SW 1271 (cell line): ENCODE measurements at places on chromosomes 5 and 9.

DNA sequence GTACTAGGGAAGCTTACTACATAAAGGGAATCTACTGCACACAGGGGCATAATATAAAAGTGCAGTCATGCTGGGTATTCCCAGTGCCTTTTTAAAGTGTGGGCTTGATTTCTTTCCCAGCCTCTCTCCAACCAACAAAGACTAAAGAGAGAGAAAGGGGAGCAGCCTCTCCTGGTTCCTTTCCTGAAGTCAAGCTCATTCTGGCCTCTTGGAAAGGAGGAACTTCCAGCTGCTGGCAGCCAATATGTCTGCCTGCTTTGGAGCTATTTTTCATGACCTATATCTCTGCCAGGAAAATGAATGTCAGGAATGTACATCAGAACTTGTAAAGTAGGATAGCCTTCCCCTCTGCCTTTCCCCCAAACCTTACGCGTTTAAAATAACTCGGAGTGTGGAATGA lies 57.1 kb downstream of the RAB3C start:
- no peak for DNase-seq

DNA sequence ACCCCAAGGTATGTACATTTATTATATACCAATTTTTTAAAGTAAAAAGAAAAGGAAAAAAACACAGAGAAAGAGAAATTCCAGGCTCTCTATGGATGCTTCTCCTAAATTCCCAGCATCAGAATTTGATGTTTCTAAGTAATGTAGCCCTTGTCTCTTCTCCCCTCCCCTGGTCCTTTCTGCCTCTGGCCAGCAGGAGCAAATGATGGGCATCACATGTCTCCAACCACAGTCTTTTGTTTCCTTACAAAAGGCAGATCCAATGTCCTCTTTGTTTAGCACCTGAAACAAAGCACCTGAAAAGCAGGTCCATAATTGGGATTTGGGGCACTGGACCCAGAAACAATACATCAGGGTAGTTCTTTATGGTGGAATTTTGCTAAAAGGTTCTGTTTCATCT lies 50.4 kb upstream of the APC start:
- no peak for DNase-seq

DNA sequence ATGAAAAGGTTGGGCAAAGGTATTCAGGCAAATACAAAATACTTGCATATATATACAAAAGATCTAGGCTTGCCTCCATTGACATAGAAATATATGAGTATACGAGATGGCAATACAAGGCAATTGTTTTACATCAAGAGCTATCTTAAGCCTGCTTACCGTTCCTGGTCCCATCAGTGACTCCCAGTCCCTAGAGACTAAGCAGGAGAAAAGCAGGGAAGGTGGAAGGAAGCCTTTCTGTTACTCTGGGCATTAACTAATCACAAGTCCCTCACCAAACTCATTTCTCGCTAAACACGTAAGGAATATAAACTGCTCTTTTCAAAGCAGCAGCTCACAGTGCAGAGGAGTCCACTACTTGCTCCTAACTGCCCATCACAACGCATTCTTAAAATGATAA lies 125.2 kb downstream of the ZNF608 start:
- DNase-seq = no peak

- no peak for DNase-seq
These were observed 49.2 kb downstream of the ESM1 start for GRCh38 chr5:54936201-54936600.

- DNase-seq = no peak
These were observed 52.7 kb downstream of the ALG2 start for GRCh38 chr9:99169086-99169485.

- DNase-seq = no peak
These were observed 302.8 kb downstream of the EBF1 start for GRCh38 chr5:158796812-158797497.

DNA sequence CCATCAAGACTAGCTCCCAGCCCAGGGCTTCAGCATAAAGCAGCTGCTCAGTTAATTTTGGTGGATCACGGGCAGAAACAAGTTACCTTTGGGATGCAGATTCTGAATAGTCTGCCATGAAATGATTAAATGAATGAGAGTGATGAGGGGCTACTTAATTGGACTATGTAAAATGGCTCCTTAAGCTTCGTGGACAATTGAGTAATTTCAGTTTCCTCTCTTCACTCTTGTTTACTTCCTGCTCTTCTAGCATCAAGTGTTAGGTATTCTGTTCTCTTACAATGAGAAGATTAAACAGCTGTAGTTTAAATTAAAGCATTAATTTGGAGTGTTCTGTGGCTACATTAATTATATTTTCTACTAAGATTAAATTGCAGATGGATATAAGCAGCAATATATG lies 28.1 kb downstream of the PIK3R1 start:
- DNase-seq = no peak

GRCh38 chr5:143354025-143354424 lies 49.5 kb downstream of the NR3C1 start:
- no peak for DNase-seq

DNA sequence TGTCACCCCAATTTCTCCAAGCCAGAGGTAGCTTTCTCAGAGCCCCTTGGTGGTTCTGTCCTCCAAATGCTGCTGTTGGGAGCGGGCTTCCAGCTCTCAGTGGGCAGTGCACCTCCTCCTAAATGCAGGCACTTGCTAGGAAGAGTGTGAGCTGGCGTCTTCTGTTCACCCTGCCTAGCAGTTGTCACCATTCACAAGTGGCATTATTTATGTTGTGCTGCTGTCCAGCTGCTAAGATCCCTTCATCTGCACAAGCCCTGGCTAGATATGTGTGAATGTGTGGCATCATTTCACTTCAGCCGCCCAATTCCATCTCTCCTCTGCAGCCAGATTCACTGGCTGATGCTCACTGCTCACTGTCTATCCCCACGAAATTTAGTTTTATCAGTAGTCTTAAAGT lies 43.7 kb downstream of the SLC36A1 start:
- no peak for DNase-seq

- no peak for DNase-seq
These were observed 723 bp downstream of the PPP1R26 start for GRCh38 chr9:135480071-135480939.

DNA sequence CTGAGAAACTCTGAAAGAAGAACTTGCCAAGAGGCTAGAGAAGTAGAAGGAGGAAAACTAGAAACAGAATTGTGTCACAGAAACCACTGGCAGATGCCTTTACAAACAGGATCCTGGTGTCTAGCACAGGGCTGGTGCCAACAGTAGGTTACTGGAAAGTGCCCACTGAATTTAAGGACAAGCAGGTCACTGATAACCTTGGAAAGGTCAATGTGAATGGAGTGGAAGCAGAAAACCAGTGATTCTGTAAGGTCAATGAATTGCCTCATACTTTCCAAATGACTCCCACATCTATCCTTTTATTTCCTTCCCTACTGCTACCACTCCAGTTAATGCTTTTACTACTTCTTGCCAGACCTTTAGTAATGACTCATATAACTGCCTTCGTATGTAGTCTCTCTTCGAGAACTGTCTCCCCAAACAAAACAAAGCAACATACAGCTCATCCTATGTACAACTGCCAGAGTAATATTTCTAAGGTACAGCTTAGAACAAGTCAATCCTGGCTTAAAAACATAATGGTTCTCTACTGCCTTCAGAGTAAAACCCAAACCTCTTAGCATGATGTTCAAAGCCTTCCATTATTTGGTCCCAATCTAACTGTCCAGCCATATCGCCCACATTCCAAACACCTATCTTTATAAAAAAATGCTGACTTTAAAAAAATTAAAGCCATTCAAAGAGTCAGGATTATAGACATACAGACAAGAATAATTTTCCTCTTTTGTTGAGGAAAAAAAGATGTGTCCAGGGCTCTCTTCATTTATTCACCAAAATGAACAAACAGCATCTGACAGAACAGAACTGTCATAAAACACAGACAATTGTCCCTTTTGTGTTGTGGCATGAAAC lies 52.5 kb downstream of the NR3C1 start:
- peak; percentile 44 for DNase-seq

- DNase-seq = no peak
These were observed 55.7 kb downstream of the FAM174A start for GRCh38 chr5:100590867-100591266.

- no peak for DNase-seq
These were observed 55.8 kb downstream of the PDCD1LG2 start for GRCh38 chr9:5566054-5566618.

GRCh38 chr5:98570661-98571191 lies 202.7 kb upstream of the RGMB start:
- no peak for DNase-seq

DNA sequence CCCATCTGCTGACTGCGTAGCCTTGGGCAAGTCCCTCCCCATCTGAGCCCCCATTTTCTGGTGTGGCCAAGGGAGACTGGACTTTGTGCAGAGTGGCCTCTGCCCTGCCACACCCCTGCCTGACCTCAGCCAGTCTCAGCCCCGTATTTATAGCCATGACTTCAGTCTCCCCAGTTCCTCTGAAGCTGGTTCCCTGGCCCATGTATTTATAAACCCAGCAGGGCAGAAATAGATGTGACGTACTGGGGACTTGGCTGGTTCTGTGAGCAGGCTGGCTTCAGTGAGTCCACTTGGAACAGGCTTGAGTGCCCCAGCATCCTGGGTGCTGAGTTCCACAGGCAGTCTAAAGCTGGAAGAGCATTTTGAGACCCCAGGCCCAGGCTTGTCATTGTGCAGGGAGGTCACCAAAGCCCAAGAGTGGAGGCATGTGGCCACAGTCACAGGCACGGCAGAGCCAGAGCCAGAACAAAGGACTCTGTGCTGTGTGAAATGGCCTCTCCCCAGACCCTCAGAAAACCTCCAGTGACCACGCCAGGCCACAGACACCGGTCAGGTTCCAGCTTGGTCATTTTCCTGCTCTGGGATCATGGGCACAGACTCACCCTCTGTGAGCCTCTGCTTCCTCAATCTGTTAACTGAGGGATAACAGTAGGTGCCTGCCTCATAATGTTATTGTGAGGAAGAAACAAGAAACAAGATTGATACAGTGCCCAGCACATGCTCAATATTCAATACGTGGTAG lies 30.4 kb upstream of the SYNPO start:
- no peak for DNase-seq

GRCh38 chr5:58314356-58315210 lies 145.3 kb downstream of the PLK2 start:
- DNase-seq = no peak

DNA sequence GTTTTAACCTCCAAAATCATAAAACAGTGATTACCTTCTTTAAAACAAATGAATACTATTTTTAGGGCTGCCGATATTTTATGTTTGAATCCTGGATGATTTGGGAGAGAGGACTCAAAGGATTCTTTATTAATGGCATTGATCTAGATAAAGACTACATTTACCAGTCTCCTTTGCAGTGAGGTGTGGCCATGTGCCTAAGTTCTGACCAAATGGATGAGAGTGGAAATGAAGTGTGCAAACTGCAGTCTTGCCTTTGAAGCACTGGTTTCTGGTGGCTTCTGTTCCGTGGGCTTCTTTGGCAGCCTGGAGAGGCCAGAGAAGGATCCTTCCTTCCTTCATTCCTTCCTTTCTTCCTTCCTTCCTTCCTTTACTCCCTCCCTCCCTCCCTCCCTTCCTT lies 24.3 kb upstream of the GDA start:
- no peak for DNase-seq

- DNase-seq = no peak
These were observed 15.3 kb downstream of the HNRNPH1 start for GRCh38 chr5:179608131-179608581.
